ENCODE measurements at places on chromosomes 3 and 15.
A peak's percentile ranks its signal among the peaks of the same experiment; 100 is the strongest.

- DNase-seq = no peak
Measured at GRCh38 chr3:27378331-27378730, 9.1 kb upstream of the NEK10 start.

GRCh38 chr3:147404800-147405230, 1.5 kb downstream of the ZIC4 start:
- DNase-seq = no peak

GRCh38 chr3:34634939-34635338, 836.5 kb downstream of the PDCD6IP start:
- no peak for DNase-seq

- DNase-seq = no peak
Measured at GRCh38 chr3:33124638-33125037, 10.8 kb downstream of the CRTAP start.

GRCh38 chr15:96360581-96361308, 30.2 kb downstream of the NR2F2 start:
- no peak for DNase-seq

GRCh38 chr3:17847156-17847555, 104.7 kb upstream of the TBC1D5 start:
- DNase-seq = no peak

DNA sequence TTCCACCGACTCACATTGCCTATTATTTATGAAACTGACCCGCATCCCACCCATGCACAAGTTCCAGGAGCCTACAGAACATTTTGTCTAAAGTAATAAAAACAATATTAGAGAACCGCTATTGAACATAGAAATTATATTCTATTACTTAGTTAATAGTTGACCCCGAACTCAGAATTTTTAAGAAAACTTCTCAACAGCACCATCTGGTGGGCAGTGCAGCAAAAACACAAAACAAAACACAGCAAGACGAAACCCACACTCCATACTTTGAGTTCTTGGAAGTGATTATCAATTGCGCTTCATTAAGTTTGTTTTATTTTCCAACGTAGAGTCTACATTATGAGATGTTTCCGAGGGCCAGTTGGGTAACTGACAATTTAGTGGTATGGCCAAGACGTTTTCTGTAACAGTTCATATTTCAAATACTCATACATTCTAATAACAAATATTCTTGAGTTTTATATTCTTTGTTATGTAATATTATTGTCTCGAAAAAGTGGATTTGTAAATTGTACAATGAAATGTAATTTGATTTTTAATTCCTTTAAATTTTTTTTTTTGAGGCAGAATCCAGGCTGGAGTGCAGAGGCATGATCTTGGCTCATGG, 24.0 kb upstream of the C3orf70 start:
- DNase-seq = peak; percentile 37

- DNase-seq = peak; percentile 64
Measured at GRCh38 chr3:122890077-122890719, 95.3 kb downstream of the SLC49A4 start.

- no peak for DNase-seq
Measured at GRCh38 chr15:97875513-97876280, 84.8 kb upstream of the ARRDC4 start.

DNA sequence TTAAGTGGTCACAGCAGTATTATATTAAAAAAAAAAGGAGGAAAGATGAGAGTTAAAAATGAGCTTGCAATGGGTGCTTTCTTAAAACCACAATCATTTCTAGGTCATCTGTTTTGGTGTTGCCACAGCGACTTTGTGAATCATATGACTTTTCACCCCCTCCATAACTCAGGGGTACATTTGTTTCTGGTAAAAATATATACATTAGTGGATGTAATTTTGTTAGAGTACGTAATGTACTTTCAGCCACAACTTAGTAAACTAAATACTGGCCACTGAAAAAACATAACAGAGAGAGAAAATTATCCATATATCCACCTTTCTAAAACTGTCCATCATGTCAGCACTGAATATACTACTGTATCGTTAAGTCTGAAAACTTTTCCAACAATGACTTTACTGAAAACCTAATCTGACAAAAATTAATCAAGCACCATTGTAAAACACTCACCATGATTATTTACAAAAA, 3.4 kb downstream of the ANKRD28 start:
- DNase-seq = peak; percentile 83

DNA sequence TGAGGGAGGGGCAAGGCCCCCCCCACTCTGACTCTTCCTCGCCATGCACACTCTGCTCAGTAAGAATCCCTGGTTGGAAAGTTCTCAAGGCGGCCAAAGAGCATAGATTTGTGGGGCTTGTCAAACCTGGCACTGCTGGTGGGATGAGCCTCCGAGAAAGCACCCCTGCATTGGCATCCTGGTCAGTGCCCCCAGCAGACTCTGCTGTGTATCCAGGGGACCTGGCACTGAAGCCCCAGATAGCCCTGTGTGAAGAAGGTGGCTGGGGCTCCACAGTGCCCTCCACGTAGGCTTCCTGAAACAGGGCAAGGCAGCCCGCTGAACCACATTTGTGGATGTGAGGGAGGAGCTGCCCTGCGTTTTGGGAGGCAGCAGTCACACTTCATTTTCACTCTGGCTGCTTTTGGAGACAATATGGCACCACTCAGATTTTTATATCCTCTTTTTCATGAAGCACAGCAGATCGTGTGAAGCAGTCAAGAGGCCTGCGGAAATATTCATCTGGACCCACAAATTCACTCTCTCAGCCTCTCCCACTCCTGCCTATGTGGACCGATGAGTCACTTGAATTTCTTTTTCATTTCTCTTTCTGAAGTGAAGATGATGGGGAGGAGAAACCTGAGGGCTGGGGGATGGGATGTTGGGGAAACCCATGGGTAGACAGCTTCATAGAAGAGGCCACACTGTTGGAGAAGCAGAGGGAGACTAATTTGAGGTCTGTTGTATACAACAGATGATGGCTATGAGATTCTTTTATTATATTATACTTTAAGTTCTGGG, 88.7 kb upstream of the BCL6 start:
- no peak for DNase-seq

- DNase-seq = no peak
Measured at GRCh38 chr15:82680200-82681102, 29.2 kb downstream of the AP3B2 start.

GRCh38 chr3:170267793-170268192, 45.6 kb downstream of the PRKCI start:
- no peak for DNase-seq

GRCh38 chr3:140250945-140251344, 316.0 kb downstream of the CLSTN2 start:
- DNase-seq = no peak

DNA sequence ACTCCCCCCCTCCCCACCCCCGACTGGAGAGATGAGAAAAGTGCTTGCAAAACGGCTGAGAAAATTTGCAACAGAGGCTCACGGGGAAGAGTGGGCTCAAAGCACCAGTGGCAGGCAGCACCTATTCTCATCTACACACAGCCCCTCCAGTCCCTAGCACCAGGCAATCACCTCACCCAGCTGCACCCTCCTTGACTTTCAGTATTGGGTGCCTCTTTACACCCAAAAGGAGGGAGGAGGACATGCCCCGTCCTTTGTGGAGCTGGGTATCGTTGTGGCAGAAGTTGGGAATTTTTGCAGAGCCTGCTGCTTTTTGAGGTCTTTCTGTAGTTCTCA, 182.8 kb upstream of the TOPAZ1 start:
- no peak for DNase-seq

DNA sequence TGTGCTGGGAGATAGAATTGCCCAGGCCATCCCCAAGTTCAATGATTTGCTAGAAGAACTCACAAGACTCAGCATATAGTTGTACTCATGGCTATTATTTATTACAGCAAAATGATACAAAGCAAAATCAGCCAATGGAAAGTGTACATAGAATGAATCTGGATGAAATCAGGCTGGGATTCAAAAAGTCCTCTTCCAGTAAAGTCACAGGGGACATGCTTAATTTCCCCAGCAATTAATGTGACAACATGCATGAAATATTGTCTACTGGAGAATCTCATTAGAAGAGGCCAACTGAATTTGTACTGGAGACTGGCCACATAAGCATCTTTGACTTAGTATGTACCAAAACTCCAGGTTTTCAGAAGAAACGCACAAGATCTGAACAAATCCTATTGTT, 1043.1 kb downstream of the NAALADL2 start:
- no peak for DNase-seq

DNA sequence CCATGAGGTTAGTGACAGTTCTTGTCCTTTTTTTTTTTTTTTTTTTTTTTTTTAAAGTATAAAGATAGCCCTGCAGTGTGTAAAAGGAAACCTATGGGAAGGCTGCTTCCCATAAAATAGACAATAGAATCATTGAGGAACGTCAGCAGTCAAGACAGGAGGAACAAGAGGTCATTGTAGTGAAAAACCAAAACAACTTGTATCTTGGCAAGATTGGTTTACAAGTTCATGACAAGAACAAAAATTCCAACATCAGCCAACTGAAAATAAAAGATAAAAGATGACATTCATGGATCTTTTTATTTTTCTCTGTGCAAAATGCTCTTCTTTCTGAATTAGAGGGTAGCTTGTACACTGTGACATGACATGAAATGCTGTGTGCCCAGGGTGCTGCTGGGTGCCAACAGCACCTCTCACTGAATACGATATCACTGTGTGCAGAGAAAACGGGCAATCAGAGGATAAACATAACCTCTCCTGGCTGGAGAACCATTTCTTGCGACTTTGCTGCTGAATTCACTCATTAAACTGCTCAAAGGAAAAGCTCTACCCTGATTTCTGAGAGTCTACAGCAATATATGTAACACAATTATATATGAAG, 30.1 kb upstream of the IP6K2 start:
- DNase-seq = no peak

- DNase-seq = peak; percentile 17
Measured at GRCh38 chr15:40501487-40501886, 30.7 kb downstream of the CHST14 start.

GRCh38 chr15:82852941-82853561, 43.6 kb downstream of the WHAMM start:
- DNase-seq = peak; percentile 22

GRCh38 chr3:65508750-65509422, 529.8 kb downstream of the MAGI1 start:
- no peak for DNase-seq

DNA sequence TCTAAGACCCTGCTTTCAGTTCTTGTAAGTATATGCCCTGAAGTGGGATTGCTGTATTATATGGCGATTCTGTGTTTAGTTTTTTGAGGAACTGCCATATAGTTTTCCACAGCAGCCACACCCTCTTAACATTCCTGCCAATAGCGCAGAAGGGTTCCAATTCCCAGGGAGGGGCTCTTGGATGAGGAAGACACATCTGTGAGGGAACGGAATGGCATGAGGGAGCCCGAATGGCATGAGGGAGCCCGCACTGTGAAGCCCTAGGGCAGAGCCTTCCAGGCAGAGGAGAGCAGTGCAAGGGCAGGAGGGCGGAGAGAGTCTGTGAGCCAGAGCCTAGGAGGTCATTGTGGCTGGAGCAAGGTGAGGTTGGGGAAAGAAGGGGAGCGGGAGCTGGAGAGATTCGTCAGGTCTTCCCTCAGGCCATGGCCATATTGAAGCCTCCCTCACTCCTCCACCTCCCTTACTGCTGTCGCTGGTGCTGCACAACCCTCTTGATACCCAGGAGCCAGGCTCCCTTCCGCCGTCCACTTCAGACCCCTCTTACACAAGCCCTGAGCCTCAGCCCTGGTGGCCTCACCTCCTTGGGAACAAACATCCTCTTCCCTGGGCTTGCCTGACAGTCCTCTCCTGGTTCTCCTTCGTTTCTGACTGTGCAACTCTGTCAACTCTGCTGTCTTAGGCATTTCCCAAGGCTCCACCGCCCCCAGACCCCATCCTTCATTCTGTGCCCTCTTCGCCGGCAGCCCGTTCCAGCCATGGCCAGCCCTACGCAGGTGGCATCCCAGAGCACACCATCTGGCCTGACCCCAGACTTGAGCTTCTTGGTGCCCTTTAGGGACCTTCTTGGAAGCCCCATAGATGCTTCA, 51.4 kb downstream of the FGD5 start:
- no peak for DNase-seq

DNA sequence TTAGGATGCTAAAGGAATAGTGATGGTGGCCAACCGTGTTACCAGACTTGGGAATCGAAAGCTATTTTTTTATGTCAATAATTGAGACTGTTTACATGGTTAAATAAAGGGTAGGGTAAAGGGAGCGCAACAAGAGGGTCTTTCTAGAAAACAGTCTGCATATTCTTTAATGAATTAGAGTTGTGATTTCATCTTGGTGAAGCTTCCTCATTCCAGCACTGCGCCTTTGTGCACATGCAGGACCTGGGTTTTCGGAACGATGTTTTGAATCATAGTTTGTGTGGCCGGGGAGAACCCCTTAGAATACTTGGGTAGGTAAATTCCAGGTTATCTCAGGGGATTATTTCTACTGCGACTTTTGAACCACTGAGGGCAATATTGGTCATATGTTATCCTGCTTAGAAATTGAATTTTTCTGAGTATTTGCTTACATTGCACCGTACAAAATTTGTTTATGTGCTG, 1.3 kb downstream of the PIK3CA start:
- peak; percentile 30 for DNase-seq

DNA sequence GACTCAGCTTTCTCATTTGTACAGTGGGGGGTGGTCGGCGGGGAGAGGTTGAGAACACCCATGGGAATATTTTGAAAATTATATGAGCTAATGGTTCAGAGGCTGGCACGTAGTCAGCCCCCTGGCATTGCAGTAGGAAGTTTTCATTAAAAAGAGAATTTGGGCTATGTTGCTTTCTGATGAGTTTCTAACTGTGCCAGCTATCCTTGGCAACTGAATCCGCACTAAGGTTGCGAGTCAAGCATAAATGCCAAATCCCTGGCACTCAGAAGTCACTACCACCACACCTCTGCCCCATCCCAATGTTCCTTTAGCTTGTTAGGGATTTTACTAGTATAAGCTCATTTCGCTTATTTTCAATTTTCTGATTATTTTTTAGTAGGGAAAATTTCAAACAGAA, 91.6 kb downstream of the DNASE1L3 start:
- DNase-seq = no peak

- no peak for DNase-seq
Measured at GRCh38 chr3:139982404-139982803, 47.4 kb downstream of the CLSTN2 start.

DNA sequence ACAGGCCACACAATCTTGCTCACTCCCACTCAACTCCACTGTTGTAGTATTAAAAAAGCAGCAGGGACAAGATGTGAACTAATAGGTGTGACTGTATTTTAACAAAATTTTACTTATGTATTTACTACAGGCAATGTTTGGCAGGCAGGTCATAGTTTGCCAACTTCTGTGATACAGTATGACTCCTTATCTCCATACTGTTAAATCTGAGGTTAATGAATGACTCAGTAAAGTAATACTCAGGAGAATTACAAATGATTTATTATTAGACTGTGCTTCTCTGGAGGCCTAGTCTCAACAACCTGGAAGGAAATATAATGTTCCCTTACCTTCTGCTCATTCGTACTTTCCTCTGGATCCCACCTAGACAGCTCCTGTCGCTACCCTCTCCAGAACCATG, 258.6 kb upstream of the KCNMB2 start:
- peak; percentile 42 for DNase-seq

Data from fibroblast of skin of right biceps (primary cell).